ENCODE measurements at places on chromosomes 11 and 22.

GRCh38 chr11:27410272-27410671, 47.3 kb upstream of the CCDC34 start:
- DNase-seq: no peak

- DNase-seq: no peak
Measured at GRCh38 chr22:35175392-35175791, 81.9 kb upstream of the HMGXB4 start.

DNA sequence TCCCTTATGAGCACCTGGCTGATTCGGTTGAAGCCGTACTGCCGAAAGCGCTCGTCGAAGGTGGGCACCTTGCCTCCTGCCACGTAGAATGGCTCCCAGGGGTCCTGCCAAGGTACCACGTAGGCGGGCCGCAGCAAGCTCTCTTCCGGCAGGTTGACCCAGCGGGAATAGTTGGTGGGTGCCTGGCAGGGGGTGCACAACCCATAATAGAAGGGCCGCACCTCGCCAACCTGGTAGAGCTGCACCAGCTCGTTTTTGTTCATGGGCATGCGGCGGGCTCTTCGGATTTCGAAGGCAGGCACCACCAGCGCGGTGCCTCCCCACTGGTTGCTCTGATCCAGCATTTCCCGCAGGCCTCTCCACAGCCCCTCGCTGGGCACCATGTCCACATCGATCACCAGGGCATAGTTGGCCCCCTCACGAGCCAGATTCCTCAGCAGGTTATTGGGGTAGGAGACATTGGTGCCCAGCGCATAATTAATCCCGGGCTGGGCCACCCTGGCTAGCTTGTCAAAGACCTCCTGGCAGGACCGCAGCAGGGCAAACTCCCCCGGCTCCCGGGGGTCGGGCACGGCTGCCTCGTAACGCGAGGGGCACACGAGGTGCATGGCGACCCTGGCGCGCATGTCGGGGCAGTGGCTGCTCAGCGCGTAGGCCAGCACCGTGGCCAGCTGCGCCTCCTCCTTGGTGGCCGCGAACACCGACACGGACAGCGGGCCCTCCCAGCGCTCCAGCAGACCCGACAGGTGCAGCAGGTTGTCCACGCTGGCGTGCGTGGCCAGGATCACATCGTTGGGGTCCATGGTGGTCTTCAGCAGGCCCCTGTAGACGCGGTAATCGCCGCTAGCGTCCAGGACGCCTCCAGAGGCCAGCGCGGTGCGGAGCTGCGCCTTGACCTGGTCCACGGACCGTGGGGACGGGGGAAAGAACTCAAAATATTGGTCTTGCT, 679 bp downstream of the B4GAT1 start:
- no peak for DNase-seq

GRCh38 chr11:133726542-133726941, 118.8 kb downstream of the SPATA19 start:
- no peak for DNase-seq

DNA sequence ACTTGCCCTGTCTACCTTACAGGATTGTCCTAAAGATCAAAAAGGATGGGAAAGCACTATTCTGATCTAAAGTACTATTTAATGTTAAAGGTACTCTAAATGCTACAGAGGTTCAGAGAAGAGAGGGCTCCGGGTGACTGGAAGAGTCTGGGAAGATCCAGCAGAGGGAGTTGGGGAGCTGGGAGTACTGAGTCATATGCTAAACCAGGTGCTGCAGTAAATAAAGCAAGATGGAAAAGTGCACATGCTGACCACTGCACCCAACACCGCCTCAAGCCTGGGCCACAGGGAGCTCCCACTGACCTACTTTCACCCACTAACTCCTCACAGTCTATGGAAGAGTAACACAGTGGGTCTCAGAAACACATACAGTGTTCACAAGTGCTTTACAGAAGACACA, 49.3 kb downstream of the WT1 start:
- DNase-seq: no peak

Data from brain pericyte (primary cell).